Hematopoietic multipotent progenitor cell treated with erythropoietin and hydrocortisone succinate and interleukin-3 and kit ligand, for 17 days (in vitro differentiated cells): ENCODE measurements at places on chromosomes 1 and 21.

- no peak for DNase-seq
Measured at GRCh38 chr21:38621132-38621531, 122.9 kb upstream of the ERG start.

GRCh38 chr1:200634261-200635122 lies 13.9 kb upstream of the KIF14 start:
- peak; percentile 54 for DNase-seq

DNA sequence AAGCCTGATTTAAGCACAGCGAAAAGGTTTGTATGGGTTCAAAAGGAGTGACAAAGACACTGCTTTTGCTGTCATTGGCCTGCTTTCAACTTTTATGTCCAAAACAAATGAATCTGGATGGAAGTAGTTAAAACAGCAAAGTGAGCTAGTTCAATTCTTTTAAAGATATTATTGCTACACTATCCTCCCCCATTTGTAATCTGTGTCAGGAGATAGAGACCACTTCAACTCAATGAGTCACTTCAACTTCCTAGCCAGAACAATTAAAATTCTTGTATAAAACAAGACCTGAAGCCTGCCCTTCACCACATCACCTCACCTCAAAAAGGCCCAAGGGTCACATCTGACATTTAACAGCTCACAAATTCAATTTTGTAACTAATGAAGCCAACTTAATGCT lies 364.1 kb upstream of the LYPLAL1 start:
- no peak for DNase-seq

- no peak for DNase-seq
Measured at GRCh38 chr1:204902671-204903070, 32.0 kb downstream of the NFASC start.

- no peak for DNase-seq
Measured at GRCh38 chr1:196701144-196701543, 49.3 kb downstream of the CFH start.

- DNase-seq: no peak
Measured at GRCh38 chr1:78424720-78425119, 66.1 kb upstream of the PTGFR start.

- no peak for DNase-seq
Measured at GRCh38 chr1:226310245-226310540, 1.2 kb upstream of the LIN9 start.

DNA sequence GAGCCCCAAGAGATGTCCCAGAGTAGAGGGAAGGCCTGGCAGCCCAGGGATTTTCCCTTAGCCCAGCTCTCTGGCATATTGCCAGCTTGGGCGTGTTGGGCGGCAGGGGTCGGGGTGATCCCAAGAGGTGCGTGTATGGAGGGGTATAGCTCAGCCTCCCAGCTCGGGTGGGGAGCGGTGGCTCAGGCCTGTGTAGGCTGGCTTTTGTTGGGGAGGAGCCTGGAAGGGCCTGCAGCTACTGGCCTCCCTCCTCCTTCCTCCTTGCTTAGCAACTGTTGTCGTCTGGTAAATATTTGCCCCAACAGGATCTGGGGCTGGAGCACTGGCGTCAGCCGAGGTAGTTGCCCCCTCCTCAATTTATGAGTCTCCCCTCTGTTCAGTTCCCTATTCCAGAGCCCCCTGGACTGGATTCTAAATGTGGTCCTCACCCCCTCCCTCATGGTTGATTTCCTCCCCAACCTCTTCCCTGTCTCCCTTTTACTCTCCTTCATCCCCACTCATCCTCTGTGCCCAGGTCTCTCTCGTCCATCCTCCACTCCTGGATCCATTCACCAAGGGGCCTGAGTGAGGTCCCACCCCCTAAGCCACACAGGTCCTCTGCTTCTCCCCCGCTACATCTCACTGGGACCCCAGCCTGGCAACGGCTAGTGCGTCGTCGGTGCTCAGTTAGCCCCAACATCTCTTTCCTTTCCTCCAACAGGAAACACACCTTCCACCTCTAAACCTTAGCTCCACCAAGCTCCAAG lies 10.3 kb upstream of the LMNA start:
- peak; percentile 74 for DNase-seq

DNA sequence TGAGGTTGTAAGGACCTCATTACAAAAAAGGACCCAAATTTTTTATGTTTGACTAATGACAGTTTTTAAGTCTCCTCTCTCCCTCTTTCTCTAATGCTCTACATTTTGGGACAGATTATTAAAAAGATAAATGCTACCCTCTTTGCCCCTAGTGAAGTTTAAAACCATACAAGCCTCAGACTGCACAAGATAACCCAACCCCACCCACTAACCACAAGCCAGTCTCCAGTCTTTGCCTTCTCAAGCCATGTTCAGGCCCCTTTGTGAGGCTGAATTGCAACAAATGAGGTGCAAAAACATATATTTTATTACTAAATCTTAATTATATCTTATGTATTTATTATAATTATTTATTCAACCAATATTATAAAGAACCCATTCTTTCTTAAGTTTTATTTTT lies 597.2 kb upstream of the BRINP3 start:
- no peak for DNase-seq

GRCh38 chr21:36783612-36784374 lies 84.9 kb downstream of the SIM2 start:
- DNase-seq: no peak

DNA sequence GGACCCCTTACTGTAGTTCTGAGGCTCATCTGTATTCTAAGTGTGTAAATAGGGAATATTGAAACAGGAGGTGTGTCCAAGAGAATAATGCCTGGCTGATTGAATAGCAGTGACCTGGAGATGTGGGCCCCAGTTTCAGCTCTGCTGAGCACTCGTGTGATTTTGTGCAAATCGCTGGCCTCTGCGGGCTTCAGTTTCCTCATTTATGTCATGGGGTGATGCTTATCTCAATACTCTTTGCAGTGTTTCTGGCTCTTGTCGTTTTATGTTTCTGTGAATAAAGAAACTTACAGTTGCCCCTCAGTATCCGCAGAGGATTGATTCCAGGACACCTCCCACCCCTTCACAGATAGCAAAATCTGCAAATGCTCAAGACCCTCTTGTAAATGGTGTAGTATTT lies 5.0 kb downstream of the COG2 start:
- no peak for DNase-seq

GRCh38 chr1:13623021-13623637 lies 39.5 kb downstream of the PDPN start:
- DNase-seq: no peak

DNA sequence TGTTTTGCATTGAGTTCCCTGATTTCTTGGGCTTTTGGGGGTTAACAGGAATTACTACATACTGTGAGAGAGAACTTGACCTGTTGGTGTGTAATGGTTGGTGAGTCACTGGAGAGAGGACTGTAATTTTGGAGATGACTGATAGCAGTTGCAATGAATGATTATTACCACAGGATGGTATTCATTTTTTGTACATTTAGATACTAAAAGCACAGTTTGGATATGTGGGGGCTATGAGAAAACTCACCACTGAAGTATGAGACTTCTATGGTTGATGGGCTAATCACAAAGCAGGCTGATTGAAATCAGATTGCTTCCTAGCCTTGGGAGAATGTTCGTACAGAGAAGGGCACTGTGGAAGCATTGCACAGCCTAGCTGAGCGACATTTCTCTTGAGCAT lies 1571.3 kb upstream of the PRMT6 start:
- DNase-seq: no peak

DNA sequence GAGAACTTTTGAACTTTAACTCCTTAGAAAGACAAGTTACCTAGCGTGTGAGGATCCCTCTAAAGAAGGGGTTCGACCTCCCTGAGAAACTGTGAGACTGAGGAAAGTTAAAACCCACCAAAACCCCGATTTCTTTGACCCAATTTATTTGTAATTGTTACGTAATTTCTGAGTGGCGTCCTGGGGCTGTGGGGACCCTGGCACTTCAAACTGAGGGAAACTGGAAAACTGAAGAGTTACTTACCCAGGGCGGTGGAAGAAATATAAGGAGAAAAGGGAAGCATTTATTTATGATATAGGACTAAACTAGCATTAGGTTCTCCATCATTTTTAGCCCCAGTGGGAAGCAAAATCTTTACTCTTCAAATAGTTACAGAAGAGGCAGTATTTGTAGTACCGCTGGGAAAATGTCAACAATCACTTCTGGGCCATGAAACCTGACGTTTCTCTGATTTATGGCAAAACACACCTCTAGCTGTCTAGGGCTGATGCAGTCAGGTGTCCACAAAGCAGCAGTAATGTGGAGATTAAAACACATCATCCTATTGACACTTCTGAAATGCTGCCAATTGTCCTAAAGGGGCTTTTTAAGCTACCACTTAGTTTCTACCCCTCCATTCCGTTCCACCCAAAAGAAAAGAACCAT lies 430 bp downstream of the S100B start:
- no peak for DNase-seq

DNA sequence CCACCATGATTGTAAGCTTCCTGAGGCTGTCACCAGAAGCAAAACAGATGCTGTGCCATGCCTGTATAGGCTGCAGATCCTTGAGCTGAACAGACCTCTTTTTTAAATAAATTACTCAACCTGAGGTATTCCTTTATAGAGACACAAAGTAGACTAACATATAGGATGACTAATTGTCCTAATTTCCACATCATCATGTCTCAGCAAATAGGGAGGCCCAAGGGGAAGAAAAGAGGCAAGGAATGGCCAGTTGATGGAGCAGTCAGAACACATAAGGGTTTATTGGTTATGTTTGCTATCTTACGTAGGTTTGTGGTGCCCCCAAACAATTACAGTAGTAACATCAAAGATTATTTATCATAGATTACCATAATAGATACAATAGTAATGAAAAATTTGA lies 126.2 kb downstream of the RASAL2 start:
- DNase-seq: no peak

DNA sequence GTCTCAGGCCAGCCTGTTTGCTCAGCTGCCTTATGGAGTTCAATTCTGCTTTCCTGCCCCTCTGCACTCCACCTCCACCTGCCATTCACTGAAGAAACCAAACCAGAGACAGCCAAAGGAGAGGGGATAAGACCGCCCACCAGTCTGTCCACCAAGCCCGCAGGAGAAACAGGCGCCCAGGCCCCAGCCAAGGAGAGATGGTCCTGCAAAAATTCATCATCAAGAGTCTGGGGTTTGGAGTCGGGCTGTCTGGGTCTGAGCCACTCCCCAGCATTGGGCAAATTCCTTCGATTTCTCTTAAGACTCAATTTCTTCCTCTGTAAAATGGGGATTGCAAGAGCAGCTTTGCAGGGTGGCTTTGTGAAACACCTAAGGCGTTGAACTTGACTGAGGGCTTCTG lies 121.4 kb upstream of the RUNX3 start:
- no peak for DNase-seq

GRCh38 chr21:15023776-15024175 lies 41.0 kb downstream of the NRIP1 start:
- no peak for DNase-seq

- DNase-seq: no peak
Measured at GRCh38 chr1:44408212-44408582, 3.1 kb downstream of the RNF220 start.

DNA sequence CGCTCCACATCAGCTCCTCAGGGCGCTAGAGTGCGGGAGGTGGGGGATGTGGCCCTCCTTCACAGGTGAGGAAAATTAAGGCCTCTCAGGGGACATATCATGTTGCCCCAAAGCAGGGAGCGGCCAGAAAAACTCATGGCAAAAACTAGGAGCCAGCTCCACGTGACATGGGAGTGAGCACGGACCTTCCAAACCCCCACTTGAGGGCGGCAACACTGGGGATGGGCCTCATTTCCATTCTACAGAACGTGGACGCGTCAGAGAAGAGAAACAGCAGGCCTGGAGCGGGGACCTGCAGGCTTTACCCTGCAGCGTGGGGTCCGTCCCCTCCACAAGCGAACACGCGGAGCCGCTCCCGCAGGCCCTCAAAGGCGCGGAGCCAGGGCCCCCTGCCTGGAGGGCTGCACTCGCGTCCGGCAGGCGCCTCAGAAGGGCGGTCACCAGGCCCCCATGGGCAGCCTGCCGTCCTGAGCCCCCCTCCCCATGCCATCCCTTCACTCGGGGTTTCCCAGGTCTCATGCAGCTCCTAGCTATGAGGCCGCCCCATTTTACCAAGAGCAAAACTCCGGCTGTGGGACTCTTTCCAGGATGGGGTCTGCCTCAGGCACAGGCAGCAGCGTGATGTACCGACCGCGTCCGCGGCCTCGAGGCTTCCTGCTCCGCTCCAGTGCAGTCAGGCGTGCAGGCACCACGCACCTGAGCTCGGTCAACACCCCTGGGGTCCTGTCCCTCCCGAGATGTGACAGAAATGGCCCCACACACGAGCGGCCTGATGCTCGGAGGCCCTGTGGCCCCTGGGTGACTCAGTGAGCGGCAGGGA lies 5.5 kb downstream of the CFAP410 start:
- DNase-seq: no peak

DNA sequence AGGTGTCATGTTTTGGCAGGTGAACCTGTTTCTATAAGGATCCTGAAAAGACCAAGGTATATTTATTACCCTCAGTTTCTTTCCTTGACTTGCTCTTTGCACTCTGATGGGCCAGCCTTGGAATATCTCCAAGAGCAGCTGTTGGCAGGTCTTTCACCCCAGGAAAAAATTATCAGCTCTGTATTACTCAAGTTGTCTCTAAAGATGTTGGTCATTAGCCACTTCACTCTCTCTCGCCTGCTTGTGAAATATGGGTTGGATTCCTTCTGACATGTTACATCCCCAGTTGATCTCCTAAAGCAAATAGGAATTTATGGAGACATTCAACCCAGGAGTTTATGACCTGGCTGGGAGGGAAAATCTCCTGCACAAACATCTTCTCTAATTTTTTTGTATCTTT lies 85.9 kb downstream of the KCNJ15 start:
- no peak for DNase-seq

- no peak for DNase-seq
Measured at GRCh38 chr1:6959491-6959890, 174.2 kb downstream of the CAMTA1 start.

DNA sequence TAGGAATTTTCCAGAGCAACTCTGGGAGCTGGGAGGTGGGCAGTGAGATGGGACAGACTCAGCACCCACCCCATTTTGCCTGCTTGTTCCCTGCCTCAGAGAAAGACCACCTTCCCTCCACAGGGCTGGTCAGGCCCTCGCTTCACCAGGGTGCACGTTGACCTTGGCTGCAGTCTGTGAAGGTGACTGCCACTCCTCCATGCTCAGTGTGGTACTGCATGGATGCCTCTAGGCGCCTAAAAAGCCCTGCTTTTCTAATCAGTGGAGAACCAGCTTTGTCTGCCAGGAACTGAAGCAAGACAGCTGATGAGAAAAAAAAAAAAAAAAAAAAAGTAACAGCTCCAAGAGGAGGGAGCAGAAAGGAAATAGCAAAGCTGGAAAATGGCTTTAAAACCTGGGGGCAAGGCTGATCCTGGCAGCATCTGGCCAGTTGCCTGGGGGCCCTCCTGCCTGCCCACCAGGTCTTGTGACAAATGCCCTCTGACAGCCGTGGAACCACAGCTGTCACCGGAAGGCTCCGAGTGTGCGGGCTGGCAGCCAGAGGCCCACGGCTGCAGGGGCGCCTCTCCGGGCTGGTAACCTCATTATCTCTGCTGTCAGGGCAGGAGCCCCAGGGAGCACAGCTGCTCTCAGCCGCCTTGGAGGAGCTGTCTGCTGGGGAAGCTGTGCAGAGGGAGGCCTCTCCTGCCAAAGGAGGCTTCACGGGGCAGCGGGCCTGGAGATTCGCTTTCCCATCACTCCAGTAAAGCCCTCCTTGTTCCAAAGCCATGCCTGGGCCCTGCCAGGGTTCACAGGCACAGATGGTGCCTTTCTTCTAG lies 13.7 kb downstream of the KIAA1614 start:
- peak; percentile 60 for DNase-seq
